ENCODE measurements at places on chromosomes 16 and 17.

DNA sequence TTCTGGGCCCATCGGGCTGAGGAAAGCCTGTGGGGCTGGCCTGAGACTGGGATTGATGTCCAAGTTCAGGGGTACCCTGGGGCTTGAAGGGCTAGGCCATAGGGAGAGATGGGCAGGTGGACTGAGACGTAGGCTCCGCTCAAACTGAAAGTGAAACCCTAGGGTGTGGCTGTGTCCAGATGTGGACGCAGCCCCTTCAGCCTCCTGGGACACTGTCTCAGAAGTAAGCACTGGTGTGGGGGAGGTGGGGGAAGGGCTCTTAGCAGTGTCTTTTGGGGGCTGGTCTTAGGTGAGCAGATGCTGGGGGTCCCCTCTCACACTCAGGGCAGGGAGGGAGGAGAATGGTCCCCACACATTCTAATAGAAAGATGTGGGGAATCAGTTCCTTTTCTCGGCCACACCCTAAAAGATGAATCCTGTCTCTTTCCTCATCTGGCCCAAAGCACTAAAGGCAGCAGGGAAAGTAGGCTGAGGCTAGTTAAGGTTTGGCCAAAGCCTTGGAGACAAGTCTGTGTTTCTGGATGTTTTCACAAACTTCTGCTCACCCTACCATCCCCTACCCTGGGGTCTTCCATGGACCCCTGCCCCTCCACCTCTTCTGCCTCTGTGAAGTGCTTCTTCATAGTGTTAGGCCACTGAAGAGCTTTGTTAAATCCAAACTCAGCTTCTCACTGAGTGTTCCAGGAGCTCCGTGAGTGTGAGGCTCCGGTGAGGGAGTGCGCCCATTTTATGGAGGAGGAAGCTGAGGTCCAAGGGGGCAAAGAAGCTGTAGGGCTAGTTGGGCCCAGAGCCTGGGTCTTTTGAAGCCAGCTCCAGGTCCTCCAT, 5.6 kb downstream of the FMNL1 start:
- no peak for DNase-seq

GRCh38 chr17:55495239-55495638, 16.0 kb downstream of the SMIM36 start:
- DNase-seq, result no peak

- no peak for DNase-seq
Observed at GRCh38 chr16:83253521-83253920, 554.3 kb upstream of the HSBP1 start.

DNA sequence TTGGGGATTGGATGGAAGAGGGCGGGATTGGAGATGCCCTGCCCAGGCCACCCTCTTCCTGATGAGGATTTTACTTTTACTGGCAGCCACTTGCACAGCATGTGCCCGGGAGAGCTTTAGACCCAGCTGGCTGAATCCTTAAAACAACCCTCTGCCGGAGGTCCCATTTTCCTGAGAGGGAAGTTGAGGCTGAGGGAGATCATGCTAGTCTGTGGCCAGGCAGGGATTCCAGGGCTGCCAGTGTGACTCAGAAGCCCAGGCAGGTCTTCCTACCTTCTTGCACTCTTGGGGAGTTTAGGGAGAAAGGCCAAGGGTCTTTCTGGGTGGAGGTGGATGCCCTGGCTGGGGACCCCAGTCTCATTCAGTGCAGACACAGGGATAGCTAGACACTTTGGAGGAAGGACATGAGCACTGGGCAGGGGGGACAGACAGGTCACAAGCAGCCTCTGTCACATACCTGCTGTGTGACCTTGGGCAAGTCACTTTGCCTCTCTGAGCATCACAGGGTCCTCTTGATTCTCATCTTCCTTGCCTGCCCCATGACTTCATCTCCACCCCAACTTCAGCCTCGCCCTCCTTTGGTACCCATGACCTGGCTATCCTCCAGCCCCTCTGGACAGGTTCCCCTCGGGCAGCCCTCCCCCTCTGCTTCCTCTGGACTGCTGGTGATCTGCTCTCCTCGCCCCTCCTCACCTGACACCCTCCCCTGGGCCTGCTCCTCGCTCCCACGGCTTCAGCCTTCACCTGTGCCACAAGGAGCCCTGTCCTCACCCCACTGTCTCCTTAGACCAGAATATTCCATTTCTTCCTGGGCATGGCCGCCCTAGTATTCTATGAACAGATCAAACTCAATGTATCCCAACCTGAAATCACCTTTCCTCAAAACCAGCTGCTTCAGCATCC, 11.3 kb upstream of the DCAF7 start:
- DNase-seq, result no peak

DNA sequence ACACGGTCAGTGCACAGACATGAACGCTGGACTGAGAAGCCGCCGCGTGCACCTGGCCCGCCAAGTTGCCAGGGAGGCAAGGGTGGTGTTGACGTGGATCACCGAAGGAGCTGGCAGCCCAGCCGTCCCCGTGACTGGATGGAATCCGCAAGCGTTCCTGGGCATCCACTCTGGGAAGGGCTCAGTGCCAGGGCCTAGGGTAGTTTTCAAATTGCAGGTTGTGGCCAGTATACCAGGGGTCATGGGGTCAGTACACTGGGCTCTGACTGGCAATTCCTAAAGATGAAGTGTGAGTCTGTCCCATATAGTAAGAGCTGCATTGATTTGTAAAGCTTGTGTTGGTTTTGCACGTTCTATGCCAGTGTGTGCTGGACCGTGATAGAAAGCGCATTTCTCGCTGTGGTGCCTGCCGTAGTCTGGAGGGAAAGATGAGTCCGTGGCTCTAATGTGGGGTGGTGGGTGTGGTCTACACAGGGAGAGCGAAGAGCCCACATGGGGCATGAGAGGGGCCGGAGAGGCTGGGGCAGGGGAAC, 21.1 kb upstream of the METRNL start:
- DNase-seq, result no peak

- no peak for DNase-seq
Observed at GRCh38 chr17:44112284-44113280, 10.9 kb downstream of the HDAC5 start.

DNA sequence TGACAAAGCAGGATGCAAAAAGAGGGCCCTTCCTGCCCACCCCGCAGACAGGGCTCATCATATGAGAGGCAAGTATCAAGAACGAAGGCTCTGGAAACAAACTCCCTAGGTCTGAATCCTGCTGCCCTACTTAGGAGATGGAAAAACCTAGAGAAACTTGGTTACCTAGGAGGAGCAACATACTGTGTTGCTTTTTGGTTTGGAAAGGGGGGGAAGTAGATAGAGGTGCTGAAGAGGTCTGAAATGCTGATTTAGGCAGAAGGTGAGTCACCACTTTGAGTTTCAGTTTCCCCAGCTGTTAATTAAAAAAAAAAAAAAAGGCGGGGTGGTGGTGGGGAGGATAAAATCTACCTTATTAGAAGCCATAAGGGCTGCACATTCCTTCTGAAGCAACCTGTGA, 1.5 kb downstream of the N4BP1 start:
- DNase-seq, result no peak

GRCh38 chr16:89257281-89257731, 39.8 kb downstream of the ZNF778 start:
- DNase-seq, result no peak

DNA sequence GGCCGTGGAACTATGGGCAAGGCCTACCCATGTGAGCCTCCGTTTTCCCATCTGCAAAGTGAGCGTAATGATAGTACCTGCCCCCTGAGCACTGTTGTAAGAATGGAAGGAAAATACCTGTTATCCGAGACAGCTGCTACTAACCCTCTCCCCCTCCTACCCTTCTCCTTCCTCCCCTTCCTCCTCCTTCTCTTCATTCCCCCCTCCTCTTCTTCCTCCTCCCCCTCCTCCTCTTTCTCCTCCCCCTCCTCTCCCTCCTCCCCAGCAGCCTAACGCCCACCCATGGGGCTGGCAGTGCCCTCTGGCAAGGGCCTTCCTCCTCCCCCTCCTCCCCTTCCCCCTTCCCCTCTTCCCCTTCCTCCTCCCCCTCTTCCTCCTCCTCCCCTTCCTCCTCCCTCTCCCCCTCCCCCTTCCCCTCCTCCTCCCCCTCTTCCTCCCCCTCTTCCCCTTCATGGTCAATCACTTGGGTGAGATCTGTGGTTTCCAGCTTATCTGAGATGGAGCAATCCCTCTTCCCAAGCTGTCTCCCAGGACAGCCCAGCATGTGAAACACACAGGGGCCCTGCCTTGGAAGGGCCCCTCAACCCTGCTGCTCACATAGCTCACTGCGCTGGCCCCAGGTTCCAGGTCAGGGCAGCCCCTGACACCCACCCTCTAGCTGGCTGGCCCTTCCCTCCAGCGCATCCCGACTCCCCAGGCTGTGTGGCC, 6.4 kb downstream of the ZFPM1 start:
- DNase-seq, result no peak

- no peak for DNase-seq
Observed at GRCh38 chr16:58481931-58482330, 18.0 kb upstream of the NDRG4 start.

DNA sequence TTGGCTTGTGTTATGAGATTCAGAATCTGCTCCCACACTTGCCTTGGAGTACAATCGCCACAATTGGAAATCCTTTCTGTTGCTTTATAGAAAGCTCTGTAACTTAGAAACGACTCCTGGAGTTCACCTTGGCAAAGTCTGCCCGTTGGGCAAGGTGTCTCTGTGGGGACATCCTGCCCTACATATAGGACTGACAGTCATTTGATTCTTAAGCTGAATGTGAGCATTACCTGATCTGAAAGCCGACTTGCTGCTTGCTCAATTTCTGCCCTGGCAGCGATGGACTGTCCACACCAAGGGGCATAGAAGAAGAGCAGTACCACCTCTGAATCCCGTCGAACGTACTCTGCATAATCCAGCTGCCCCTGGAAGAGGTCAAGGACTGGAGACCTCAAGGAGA, 6.9 kb downstream of the TXNDC11 start:
- no peak for DNase-seq

DNA sequence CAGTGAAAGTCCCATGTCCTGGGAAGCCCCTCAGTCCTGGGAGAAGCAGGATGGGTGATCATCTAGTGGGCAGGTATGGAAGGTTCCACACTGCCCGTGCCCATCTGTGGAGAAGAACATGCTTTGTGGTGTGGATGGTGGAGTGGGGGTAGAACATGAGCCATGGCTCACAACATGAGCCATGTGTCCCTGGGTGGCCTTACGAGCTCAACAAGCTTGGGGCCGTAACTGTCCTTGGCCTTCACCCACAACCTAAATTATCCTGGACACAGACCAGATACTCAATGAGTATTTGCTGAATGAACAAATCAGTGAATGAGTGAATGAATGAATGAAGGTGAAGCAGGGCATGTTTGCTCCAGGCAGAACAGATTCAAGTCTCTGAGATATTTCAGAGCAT, 13.5 kb downstream of the SOX8 start:
- no peak for DNase-seq

GRCh38 chr17:47229535-47230443, 20.6 kb downstream of the MYL4 start:
- peak; percentile 70 for DNase-seq

GRCh38 chr16:56848029-56848936, 16.7 kb upstream of the SLC12A3 start:
- DNase-seq, result no peak

DNA sequence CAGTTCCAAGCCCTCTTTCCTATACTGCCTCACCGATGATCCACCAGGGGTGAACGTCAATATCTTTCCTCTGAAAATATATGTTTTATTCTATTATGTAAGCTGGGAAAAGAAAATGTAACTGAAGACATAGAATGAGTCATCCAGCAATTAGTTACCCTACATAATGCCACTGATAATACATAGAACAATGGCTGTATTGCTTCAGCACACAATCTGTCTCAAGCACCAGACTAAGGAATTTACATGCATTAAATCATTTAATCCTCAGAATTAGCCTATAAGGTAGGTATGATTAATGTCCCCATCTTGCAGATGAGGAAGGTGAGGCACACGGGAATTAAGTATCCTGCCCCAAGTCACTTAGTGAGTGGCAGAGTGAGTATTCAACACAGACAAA, 472.8 kb downstream of the TOX3 start:
- no peak for DNase-seq

DNA sequence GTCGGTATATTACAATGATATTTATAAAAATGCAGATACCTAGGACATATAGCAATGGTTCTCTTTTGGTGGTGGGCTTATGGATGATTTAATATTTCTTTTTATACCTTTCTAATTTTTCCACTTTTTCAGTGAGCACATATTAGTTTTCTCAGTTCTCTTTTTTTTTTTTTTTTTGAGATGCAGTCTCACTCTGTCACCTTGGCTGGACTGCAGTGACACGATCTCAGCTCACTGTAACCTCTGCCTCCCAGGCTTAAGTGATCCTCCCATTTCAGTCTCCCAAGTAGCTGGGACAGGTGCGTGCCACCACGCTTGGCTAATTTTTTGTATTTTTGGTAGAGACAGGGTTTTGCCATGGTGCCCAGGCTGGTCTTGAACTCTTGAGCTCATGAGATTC, 15.1 kb downstream of the MAP3K14 start:
- DNase-seq, result no peak

All from activated naive CD4-positive, alpha-beta T cell treated with Interleukin-2 at 50 U/mL for 16 hours (primary cell).